ENCODE measurements at places on chromosomes 1 and 21.

DNA sequence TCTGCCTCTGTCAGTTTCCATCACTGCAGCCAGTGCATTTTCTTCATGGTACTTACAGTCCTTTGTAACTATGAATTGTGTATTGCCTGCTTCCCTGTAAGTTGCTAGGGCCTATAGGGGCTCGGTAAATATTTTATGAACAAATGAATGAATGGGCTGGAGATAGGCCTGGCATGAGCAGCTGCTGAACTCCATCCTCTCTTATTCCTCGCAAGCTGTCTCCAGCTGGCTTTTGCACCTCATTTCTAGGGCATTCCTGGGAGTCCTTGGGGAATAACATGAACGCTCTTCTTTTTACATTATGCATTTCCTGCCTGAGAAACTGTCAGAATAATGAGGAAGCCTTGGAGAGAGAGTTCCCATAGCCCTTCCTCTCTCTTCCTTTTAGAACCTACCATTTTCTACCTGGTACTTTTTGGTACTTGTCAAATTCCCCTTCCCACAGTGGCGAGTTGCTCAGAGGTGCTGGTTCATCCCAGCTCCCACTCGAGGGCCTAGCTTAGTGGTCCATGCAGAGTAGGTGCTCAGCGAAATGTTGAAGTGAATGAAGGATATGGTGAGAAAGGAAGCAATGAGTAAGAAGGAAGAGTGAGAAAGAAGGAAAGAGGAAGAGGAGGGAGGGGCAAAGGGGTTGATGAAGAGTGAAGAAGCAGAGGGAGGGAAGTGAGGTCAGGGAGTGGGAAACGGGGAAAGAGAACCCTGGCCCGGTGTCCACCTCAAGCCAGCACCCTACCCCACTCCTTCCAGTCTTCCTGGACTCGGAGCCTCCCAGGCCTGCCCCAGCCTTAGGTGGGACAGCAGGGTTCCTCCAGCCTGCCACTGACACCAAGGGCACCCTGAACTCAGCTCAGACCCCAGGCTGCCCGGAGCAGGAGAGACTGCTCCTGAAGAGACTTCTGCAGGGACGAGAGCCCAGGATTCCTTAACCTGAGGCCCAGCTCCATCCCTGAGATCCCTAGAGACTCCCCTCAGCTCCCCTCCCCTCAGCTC is 29.6 kb downstream of the KCNC4 start:
- no peak for DNase-seq

GRCh38 chr1:46284597-46285564 is 18.5 kb downstream of the LRRC41 start:
- DNase-seq = no peak

GRCh38 chr1:59879574-59879973 is 47.0 kb downstream of the CYP2J2 start:
- peak; percentile 19 for DNase-seq

- DNase-seq = no peak
Measured at GRCh38 chr21:42042651-42043050, 28.5 kb upstream of the UMODL1 start.

DNA sequence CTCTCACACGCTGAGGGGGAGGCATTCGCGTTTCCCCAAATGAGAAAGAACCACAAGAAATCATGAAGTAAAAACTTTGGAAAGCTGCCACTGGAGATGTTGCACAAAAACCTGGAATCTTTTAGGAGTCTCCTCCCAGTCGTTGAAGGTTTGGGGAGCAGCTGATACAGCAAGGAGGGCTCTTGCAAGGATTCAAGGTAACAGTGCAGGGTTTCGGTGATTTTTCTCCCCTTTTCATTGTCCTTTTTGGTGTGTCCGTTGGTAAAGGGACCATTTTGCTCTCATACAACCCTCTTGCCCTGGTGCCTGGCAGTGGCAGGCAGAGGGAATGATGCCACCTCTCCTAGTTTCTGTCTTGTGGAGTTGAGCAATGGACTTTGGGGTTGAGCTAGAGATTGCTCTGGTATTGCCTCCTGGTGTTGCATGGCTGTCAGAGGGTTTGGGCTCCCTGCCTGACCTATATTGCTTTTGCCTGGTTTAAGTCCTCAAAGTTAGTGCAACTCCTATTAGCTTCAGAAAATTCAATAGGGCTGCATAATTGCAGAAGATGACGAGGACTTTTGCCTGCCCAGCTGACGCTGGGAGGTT is 872 bp downstream of the BRINP2 start:
- no peak for DNase-seq

- DNase-seq = no peak
Measured at GRCh38 chr1:92877081-92877711, 45.4 kb downstream of the RPL5 start.

GRCh38 chr1:76820028-76820427 is 47.3 kb upstream of the ST6GALNAC5 start:
- DNase-seq = no peak

GRCh38 chr1:153803470-153804056 is 28.4 kb downstream of the SLC27A3 start:
- no peak for DNase-seq
